ENCODE measurements at places on chromosomes 5 and 9.

- peak; percentile 6 for DNase-seq
Observed at GRCh38 chr5:84285641-84286637, 98.7 kb downstream of the EDIL3 start.

DNA sequence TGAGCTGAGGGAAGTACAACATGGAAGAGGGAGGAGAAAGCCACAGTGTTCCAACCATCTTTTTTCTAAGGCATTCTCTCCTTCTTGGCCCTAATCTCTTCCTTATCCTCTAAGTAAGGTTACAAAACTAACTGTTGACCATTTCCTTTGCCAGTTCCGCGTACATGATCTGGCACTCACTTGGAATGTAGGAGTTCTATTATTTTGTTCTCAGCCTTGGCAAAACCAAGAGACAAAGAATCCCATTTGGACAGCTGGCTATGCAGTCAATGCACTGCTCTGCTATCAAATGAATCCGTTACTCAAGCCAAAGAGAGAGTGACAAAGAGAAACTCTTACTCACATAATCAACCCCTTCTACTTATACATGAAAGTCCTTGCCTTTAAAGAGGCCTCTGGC is 410.3 kb downstream of the DTWD2 start:
- DNase-seq, result no peak

- DNase-seq, result no peak
Observed at GRCh38 chr9:113601656-113602055, 138.1 kb downstream of the RGS3 start.

- DNase-seq, result peak; percentile 61
Observed at GRCh38 chr9:86925686-86926085, 21.6 kb downstream of the GAS1 start.

DNA sequence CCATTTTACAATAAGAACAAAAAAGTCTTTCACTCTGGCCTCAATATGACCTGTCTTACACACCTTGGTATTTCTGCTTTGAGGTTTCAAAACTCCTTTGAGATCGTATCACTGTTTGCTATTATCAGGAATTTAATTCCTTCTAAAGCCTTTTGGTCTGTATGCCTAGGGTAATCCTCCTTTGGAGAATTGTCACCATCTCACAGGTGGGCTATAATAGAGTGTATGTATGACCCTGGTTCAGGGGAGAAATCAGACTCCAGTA is 13.7 kb downstream of the CMYA5 start:
- DNase-seq, result no peak
